ENCODE measurements at places on chromosomes 5 and 9.

- no peak for DNase-seq
These were observed 24.7 kb upstream of the RANBP6 start for GRCh38 chr9:6040077-6040476.

DNA sequence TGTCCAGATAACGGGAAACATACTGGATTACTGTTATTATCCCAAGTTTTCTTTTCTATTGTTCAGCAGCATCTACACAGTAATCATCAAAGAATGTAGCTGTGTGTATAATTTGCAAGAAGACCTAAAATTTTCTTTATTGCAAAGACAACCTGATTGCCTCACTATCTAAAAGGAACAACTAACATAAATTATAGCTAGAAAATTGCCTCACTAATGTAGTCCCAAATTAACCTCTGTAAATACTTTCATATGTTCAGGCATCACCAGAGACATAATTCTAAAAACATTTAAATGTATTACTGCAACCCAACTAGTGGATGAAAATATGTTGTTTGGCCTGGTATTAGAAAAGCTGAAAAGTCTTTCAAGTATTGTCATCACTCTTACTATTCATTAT is 275.4 kb downstream of the CDH12 start:
- DNase-seq = no peak

- DNase-seq = no peak
These were observed 69.4 kb downstream of the TLE1 start for GRCh38 chr9:81620002-81620390.

DNA sequence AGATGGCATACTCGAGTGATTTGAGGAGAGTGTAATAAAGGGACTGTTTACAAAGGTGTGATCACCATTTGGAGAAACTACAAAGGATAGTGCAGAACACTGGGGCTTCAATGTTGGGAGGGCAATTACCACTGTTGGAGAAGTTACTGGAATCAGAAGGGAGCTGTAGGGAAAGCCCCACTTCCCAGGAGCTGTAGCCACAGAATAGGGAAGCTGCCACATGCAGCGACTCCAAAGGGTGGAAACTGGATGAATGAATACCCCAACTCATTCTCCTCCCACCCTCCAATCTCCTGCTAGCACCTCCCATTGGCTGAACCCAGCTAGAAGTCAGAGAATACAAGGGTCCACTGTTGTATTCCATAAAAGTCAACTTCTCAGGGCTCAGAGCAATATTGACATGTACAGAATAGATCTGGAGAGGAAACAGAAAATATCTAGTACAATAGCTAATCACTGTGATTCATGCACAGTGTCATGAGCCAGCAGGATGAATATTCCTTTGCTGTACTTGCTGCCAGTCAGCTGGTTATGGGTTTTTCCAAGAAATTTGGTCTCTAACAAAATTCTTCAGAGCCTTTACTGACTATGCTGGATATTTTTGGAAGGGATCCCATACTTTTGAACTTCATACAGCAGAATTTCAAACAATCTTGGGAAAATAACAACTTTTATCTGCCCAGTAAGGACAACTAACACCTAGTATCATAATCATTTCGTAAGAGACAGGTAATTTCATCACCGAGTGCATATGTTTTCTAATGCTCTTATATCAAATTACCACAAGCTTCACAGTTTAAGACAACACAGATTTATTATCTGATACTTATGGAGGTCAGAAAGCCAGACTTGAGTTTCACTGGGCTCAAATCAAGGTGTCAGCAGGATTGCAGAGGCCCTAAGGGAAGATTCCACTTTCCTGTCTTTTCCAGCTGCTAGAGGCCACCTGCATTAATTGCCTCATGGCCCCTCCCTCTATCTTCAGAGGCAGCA is 39.6 kb downstream of the PDCD1LG2 start:
- no peak for DNase-seq

DNA sequence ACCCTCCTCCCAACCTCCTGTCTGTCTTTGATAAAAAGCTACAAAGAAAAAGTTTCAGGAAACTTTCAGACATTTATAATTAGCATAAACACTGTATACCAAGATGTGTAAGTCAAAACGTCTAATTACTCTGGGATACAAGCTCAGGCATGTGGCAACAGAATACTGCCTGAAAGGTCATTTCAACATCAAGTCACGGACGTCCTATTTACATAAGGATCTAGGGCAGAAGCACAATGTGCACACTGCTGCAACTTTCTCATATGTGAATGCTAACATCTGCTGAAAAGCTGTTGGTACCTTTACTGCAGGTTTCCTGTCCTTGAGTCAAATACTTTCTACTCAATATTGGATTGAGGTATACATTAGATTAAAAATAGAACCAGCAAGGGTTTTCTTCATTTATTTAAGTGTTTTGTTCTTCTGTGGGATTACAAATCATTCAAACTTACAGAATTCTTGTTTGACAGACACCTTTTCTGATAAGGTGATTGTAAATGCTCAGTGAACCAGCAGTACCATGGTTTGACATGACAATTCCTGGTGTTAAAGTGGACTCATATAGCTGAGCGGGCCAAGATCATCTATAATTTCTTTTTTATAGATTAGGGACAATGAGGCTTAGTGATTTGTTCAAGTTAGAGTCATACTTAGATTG is 36.8 kb downstream of the ELL2 start:
- no peak for DNase-seq

GRCh38 chr5:80754900-80755299 is 100.1 kb upstream of the DHFR start:
- DNase-seq = no peak

All from epithelial cell of proximal tubule (primary cell).